Upper lobe of right lung (tissue), 1 donor: ENCODE measurements at places on chromosomes 4 and X.
A peak's percentile ranks its signal among the peaks of the same experiment; 100 is the strongest.

GRCh38 chrX:13702111-13702789 is 13.3 kb downstream of the RAB9A start:
- no peak for DNase-seq

DNA sequence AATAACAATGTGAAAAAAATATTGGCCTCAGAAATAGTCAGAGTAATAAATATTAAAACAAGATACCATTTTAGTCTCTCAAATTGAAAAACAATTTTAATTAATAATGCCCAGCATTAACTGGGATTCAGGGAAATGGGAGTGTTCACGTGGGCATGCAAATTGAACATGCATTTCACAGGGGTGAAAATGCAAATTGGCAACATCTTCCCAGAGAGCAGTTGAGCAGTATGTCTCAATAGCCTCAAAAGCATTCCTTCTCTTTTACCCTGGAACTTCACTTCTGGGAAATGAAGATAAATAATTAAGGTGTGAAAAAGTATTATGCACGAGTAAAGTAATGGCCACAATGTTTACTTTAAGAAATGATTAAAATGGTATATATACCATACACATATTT is 21.3 kb downstream of the NOX1 start:
- no peak for DNase-seq

DNA sequence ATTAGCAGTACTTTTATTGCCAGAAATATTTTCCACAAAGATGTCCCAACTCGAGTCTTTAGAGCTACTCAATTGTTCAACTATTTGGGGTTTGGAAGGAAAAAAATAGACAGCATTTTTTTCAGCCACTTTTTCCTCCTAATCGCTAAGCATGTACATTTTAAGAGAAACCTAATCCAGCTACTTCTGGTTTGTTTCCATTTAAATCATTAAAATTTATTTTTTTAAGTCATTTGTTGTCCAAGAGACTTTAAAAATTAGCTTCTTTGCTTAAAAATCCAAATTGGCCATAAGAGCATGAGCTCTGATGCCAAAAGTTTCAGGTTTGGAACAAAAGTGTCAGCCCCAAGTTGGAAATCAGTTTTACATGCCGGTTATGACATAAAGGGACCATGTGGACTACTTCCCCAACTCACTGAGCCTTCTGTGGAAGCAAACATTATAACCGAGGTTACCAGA is 186.3 kb upstream of the INTU start:
- DNase-seq = no peak

GRCh38 chrX:118545510-118545909 is 49.9 kb downstream of the DOCK11 start:
- DNase-seq = no peak

GRCh38 chr4:37816006-37816405 is 10.5 kb upstream of the PGM2 start:
- no peak for DNase-seq

- DNase-seq = no peak
These were observed 139.0 kb downstream of the UNC5C start for GRCh38 chr4:95409750-95410149.

DNA sequence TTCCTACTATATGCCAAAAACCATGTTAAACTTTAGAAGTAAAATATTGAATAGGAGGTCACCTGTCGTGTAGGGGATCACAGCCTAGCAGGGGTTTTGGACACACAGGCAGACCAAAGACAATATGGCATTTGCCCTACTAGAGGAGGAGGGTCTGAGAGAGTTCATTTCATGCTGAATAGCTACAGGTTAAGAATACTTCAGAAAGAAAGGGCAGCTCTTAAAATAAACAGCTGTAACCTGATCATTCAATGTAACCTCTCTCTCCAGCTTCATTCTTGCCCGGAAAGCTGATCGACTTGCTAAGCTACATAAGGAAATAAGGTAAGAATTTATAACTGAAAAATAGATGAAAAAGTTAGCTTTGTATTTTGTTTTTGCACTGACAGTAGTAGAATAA is 79.9 kb downstream of the MAOA start:
- DNase-seq = no peak

DNA sequence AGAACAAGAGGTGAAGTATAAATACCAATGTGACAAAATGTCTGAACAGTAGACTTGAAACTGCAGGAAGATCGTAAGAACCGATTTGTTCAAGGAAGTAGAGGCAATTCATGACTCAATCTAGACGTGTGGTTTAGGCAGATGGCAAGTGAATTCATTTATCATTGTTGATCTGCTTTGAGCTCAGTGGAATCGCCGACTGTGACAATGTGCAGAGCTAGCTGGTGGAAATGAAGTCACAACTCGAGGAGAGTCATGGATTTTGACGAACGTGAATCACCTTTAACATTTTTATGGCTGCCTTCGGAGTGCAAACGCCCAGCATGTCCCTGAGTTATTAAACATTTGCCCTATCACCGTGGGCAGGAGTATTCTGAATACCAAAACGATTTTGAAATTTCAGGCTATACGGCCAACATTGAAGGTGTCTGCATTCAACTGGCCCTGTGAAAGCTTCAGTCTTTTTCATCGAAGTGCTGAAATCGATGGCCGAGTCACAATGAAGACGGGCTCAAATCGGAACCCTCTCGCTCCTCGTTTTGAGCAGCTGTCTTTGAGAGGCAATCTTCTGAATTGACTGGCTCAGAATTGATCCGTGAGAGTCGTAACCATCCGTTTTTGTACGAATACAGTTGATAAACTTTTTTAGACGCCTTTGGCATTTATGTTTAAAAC is 689 bp upstream of the OGT start:
- no peak for DNase-seq

DNA sequence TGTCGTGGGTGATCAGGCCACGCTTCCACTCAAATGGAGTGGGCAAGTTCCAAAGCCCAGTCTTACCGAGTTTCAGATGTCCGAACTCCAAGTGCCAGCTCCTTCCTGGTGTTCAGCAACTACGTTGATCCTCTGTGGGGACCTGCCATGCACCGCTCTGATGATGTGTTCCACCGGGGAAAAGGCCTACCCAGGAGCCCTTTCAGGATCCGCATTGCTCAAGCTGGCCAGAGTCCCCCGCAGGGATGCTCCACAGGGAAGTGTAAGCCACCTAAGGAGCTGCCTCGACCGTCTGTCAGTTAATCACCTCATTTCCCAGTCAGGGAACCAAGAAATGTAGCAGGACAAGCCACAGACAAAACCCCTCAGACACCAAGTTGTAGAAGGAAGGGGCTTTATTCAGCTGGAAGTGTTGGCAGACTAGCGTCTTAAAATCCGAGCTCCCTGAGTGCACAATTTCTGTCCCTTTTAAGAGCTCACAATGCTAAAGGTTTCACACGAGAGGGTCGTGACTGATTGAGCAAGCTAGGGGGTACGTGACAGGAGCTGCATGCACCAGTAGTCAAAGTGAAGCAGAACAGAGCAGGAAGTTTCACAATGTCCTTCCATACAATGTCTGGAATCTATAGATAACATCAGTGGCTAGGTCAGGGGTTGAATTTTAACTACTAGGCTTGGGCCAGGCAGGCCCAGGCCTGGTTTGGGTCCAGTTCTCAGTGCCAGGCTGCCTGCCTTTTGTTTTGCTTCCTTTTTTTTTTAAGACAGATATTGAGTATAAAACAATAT is 126.2 kb upstream of the ZDHHC15 start:
- no peak for DNase-seq

GRCh38 chr4:106021737-106022410 is 126.6 kb downstream of the NPNT start:
- DNase-seq = no peak

DNA sequence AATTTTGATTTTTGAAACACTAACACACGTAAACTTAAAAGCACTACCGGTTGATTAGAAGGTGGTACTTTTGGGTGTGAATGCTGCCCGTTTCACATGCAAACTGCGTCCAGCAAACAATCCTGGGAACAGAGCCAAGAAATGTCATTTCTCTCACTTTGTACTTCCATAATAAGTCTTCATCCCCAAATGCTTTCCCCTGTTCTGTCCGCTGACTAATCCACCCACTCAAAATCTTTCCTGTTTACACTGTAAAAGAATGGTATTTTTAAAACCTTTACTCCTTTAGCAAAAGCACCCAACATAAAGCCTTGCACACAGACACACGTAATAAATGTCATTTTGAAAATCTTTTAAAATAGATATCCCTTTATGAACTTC is 39.1 kb upstream of the PDLIM5 start:
- DNase-seq = no peak

DNA sequence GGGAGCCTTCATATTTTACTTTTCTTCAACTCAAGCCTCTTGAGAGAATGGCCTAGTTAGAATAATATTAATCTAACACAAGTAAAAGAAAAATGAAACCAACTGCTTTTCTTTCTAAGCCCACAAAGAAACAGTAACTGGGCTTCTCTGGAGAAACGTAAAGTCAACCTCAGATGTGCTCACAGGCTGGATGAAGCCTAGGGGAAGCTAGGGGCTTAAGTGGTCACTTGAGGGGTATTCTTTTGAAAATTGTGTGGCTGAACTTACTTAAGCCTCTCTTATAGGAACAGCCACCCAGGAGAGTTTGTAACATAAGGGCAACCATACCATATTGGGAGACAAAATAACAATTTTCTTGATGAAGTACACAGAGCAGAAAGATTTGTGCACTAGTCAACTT is 279.0 kb downstream of the SPRY1 start:
- no peak for DNase-seq

DNA sequence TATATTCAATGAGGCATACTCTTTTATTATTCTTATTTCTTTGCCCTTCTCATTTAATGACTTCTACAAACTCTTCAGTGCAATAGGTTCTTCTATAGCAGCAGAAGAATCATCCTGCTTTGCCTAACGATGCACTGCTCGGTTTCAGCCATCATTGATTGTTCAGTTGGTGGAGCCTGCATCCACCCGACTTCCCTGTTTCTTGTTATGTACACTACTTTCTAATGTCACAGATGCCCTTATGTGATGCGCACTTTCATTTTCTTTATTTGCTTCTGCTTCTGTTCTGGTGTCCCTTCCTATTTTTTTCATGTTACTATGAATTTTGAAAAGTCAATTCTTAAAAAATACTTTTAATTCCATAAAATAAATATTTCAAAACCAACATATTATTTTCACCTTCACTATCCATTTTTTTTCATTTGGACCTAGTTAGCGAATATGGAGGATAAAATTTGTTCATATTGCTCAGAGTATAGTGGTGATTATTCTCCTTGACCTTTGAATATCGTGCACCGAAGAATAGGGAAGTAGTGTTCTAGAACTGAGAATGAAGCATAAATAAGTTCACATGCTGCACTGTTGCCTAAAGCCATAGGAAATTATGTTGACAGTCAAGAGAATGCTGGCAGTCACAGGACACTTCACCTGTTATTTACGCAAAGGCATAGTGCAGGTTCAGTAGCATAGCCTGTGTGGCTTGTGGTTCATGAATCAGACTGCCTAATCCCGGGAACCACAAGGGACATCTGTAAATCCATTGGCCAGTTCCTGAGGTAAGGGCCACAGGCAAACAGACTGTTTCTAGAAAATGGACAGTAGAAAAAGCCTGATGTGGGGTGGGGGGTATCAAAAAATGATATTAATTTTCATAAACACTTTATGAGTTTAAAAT is 21.3 kb upstream of the SFRP2 start:
- no peak for DNase-seq

DNA sequence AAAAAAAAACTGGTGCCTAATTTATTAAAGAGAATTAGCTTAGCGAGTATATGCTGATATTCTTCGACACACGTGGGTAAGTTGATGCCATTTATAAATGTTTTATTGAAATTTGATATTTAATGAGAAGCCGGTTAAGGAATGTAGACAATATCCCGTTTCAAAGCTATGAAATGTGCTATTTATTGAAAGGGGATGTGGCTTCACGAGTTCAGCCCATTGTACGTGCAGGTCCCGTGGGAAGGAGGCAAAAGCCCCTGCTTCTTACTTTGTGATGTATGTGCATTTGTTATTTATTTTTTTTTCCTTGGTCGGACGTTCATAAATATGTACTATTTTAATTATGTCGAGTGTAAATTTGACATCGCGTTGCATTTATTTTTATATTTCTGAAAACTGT is 20.2 kb downstream of the SHOX start:
- no peak for DNase-seq

GRCh38 chrX:70033348-70034051 is 16.2 kb downstream of the AWAT2 start:
- peak; percentile 64 for DNase-seq

DNA sequence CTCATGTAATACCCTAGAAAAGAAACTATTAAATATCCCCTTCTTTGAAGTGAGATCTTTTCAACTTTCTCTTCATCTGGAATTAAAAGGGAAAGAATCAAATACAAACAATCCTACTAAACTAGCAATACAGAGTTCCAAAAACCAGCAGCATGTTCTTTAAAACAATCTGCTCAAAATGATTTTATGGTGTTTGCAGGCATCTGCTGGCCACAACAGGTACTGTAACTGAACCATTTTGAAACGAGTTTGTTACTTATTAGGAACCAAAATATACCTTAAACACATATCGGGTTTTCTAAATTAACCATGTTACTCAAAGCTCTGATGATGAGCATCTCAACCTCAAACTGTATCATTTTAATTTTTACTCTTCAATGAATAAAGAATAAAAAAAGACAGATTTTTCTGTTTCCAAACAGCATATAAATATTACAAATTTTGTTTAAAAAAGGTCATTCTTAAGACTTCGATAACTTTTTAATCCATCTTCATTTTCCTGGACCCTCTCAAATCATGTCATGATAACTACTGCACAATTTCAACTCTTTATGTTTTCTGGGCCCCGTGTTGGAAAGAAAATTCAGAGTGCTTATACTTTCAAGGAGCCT is 56.5 kb downstream of the ARAP2 start:
- DNase-seq = no peak

DNA sequence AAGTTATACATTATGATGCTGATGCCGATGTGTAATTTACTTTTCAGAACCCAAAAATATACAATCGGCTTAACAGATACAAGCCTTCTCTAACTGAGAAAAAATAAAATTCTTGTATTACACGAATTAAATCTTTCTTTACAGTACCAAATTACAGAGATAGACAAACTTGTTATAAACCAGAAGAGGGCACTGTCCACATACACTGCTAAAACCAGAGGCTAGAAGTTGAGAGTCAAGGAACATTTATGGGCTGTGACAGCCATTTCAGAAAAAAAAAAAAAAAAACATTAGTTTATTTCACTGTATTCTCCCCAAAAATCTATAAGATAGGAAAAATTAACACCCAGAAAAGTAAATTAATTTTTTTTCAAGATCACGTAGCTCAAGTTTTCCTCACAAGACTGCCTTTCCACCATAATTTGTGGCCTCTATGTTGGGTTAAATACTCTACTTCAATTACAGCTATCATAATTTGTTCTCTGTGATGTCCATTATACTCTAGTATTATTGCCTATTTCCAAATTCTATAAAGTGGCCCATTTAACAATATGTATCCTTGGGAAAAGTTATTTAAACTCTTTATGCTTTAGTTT is 12.0 kb downstream of the EREG start:
- no peak for DNase-seq

DNA sequence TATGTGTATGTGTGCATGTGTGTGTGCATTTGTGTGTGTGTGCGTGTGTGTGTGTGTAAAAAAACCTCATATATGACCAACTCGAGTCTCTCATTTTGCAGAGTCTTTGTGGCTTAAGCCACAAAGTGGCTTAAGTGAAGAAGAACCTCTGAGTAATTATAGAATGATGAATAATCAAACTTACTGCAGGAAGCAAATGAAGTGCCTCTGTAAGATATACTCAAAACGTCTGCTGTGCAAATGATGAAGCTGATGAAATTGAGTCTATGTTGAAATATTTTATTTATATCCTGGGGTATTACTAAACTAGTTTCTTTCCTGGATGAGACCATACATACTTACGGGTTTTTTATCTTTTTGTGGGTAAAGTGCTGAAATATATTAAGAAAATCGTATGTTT is 1198.7 kb downstream of the PCDH7 start:
- no peak for DNase-seq

- no peak for DNase-seq
These were observed 33.7 kb upstream of the USP51 start for GRCh38 chrX:55523356-55523755.
